ENCODE measurements at places on chromosomes 7 and 10.

DNA sequence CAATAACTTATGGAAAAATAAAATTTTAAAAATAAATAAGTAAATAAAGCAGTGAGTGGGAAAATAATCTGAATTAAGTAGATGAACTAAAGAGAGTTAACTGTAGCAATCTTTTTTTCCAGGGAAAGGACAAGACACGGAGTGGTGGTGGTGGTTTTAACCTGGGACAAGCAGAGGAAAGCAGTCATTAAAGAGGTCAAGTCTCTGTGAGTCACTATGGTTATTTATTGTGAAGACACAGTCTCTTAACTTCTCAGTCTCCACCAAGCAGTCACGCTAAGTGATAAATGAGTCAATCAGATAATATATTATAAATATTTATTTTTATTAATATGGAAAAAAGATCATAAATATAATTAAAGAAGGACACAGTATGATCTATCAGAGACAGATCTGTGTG is 228.1 kb upstream of the MEOX2 start:
- DNase-seq = no peak

DNA sequence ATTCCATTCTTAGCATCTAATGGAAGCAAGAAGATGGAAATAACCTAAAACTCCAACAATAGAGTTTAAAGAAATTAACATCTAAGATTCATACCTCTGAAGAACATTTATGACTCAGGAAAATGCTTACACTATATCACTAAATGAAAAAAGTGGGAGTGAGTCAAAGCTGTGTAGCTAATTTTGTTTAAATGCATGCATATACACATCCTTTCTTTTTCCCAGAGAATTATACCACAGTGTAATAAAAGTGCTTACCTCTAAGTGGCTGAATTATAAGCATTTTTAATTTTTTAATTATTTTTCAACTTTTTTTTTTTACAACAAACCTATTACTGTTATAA is 44.3 kb downstream of the CCDC71L start:
- DNase-seq = no peak

DNA sequence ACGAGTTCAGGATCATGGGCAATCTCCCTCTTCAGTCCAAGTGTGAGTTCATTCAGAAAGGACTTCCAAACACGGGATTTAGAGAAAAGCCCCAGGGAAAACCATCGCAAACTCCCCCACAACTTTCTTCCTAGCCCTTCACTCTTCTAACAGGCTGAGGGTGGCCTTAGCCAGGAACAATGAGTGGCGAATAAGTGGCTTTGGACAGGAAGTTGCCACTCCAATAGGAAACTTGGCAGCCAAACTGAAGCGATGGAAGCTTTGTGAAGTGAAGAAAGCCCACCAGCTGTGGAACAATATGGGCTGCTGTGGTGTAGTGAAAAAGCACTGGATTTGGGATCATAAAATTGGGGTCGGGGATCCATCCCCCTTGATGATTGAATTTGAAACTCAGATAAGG is 193.2 kb downstream of the TEX36 start:
- DNase-seq = no peak

DNA sequence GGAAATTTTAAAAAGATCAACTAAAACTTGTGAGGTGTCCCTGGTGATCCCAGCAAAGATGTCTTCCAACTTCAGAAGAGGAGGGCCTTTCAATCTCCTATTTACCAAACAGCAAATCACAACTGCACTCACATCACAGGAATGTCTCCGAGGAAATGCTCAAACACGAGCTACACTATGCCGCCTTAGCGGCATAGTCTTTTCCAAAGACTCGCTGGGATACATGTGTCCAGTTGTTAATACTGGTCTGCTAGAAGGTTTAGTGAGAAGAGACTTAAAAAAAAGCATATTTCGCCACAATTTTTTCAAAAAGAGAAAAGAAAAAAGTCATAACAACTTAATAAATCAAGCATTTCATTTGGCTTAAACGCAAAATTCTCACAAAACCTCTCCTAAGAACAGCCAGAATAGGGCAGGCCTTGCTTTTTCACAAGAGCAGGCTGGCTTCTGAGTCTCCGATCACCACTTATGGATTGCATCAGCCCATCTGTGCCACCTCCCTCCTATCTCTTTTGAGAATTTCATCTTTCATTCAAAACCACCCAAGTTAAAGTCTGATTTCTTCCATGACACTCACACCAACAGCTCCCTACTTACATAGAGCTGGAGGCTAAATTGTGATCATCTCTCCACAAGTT is 66.1 kb downstream of the GNA12 start:
- no peak for DNase-seq

All from stimulated activated CD4-positive, alpha-beta T cell treated with anti-CD3 and anti-CD28 coated beads, Interleukin-15, amount 100 ng/mL, for 1 hour (primary cell).